GM12878 (cell line): ENCODE measurements at places on chromosomes 1 and 21.
A peak's percentile ranks its signal among the peaks of the same experiment; 100 is the strongest.

DNA sequence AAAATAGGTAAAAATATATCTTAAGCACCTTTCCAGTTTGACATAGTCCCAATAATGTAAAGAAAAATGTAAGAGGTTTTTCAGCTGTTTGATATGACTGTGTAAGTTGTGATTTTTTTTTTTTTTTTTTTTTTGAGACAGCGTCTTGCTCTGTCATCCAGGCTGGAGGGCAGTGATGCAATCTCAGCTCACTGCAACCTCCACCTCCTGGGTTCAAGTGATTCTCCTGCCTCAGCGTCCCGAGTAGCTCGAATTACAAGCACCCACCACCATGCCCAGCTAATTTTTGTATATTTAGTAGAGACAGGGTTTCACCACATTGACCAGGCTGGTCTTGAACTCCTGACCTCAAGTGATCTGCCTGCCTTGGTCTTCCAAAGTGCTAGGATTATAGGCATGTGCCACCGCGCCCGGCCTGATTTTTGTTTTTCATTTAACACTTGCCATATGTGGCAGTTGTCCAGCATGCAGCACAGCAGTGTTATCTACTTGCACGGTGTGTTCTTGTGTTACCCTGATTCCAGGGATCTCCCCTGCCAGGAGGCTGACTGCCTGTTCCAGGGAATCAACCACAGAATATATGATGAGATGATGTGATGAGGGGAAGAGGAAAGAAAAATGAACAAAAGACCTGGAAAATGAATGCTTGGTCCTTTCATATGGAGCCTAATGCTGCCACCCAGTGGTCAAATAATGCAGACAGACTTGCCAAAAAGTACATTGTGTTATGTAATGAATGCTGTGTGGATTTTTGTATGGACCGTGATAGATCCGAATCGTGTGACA, 79.0 kb downstream of the RAVER2 start:
- H3K4me3 ChIP-seq: no peak overlapping the region
- H3K4me1 ChIP-seq: peaks cover under 1% of the 10 kb centered on the region; the same call in 1 of the 2 replicates
- no peaks in the 10 kb centered on the region for H3K27me3 ChIP-seq
- no peaks in the 10 kb centered on the region for H3K36me3 ChIP-seq

- H3K36me3 ChIP-seq: no peaks in the 10 kb centered on the region
- DNase-seq: no peak
- H3K27me3 ChIP-seq: no peaks in the 10 kb centered on the region
- no peak overlapping the region for H3K27ac ChIP-seq
- no peak overlapping the region for H3K4me3 ChIP-seq
Measured at GRCh38 chr21:44987301-44987885, 47.6 kb downstream of the SLX9 start.

GRCh38 chr1:45512641-45513054, 9.0 kb downstream of the PRDX1 start:
- peaks cover 51% of the 10 kb centered on the region for H3K36me3 ChIP-seq
- no peak for DNase-seq
- H3K27ac ChIP-seq: no peak overlapping the region
- no peak overlapping the region for H3K4me3 ChIP-seq

- no peak overlapping the region for H3K27ac ChIP-seq
- H3K36me3 ChIP-seq: no peaks in the 10 kb centered on the region
- H3K4me3 ChIP-seq: no peak overlapping the region
Measured at GRCh38 chr1:15151377-15151806, 2.2 kb upstream of the TMEM51 start.

GRCh38 chr1:35539073-35539823, 18.0 kb downstream of the KIAA0319L start:
- DNase-seq: peak; percentile 75
- no peaks in the 10 kb centered on the region for H3K27me3 ChIP-seq

- H3K4me3 ChIP-seq: no peak overlapping the region
- no peak for DNase-seq
- H3K27ac ChIP-seq: no peak overlapping the region
Measured at GRCh38 chr1:98793136-98793535, 131.6 kb downstream of the SNX7 start.

- H3K27ac ChIP-seq: no peak overlapping the region
- no peaks in the 10 kb centered on the region; the same call in 1 of the 2 replicates for H3K27me3 ChIP-seq
- no peak for DNase-seq
Measured at GRCh38 chr1:214970016-214970415, 112.5 kb upstream of the KCNK2 start.

GRCh38 chr1:211752951-211753486, 77.5 kb downstream of the LPGAT1 start:
- H3K36me3 ChIP-seq: no peaks in the 10 kb centered on the region; the same call in 1 of the 2 replicates
- H3K27me3 ChIP-seq: no peaks in the 10 kb centered on the region
- no peak for DNase-seq
- no peak overlapping the region for H3K4me3 ChIP-seq
- peaks cover 3% of the 10 kb centered on the region; the same call in 1 of the 2 replicates for H3K4me1 ChIP-seq
- H3K27ac ChIP-seq: no peak overlapping the region

- no peak for DNase-seq
- H3K27me3 ChIP-seq: no peaks in the 10 kb centered on the region
- H3K36me3 ChIP-seq: no peaks in the 10 kb centered on the region
- peak overlapping the region; percentile 23; the same call in 1 of the 2 replicates for H3K4me3 ChIP-seq
- peak overlapping the region; percentile 69 for H3K27ac ChIP-seq
Measured at GRCh38 chr1:93708734-93709481, 27.3 kb upstream of the BCAR3 start.

DNA sequence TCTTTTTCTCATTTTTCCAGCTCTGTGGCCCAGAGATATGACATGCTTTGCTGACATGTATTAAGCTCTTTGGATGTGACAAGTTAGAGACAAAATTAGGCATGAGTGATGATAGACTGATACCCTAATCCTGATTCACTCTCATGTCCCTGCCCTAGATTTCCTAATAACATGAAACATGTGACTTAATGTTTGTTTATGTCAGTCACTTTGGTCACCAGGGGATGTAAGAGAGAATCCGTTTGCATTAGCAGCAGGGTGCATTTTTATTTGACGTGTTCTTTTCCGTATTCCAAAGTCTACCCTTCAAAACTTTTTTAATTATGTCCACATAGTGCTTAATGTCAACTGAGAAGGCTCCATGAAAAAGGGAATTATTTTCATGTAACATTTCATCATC, 192.4 kb downstream of the HMCN1 start:
- no peak overlapping the region for H3K4me3 ChIP-seq
- H3K4me1 ChIP-seq: no peaks in the 10 kb centered on the region
- DNase-seq: no peak
- H3K27ac ChIP-seq: no peak overlapping the region
- H3K27me3 ChIP-seq: no peaks in the 10 kb centered on the region
- H3K36me3 ChIP-seq: no peaks in the 10 kb centered on the region

DNA sequence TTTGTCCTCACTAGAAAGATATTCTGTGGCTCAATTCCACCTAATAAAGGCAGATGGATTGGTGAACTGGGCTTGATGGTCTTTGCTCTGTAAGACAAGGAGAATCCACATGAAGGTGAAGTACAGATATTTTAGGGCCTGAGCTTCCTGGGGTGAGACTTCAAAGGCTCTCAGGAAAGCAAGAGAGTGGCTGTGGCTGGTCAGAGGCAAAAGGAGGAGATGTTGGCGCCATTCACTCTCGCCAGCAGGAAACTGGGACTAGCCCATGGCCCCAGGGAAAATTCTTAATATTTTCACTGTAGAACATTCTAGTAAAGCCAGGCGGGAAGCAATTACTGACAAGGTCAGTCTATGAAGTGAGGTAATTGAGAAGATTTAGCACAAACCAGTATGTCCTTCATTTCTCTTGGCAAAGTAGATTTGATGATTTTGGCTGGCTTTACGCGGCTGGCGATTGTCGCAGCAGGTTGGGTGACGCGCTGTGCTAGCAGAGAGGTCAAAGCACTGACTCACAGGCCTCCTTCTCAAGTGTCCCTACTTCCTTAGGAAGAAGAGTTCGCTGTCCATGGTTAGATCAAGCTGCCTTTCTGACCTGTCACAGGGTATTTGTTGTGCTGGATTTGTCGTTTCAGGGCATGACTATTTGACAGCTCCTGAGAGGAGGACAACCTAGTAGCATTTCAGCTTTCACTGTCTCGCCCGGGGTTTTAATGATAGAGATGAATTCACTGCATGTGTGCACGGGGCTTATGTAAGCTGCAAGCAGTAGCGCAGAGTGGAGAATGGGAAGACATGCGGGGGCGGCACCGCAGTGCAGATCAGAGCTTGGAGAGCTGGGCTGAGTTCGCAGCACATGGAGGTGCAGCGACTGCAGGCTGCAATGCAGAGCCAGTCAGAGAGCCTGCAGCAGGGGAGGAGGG, 32.7 kb downstream of the XCL1 start:
- no peaks in the 10 kb centered on the region for H3K36me3 ChIP-seq
- no peaks in the 10 kb centered on the region for H3K27me3 ChIP-seq
- no peak for DNase-seq
- no peak overlapping the region for H3K27ac ChIP-seq
- H3K4me1 ChIP-seq: no peaks in the 10 kb centered on the region

- H3K27ac ChIP-seq: no peak overlapping the region
- no peaks in the 10 kb centered on the region for H3K4me1 ChIP-seq
- H3K27me3 ChIP-seq: no peaks in the 10 kb centered on the region
Measured at GRCh38 chr1:67609577-67610341, 75.2 kb upstream of the GADD45A start.

GRCh38 chr1:185679220-185679619, 55.0 kb upstream of the HMCN1 start:
- DNase-seq: no peak
- H3K27ac ChIP-seq: no peak overlapping the region
- no peaks in the 10 kb centered on the region for H3K27me3 ChIP-seq
- H3K4me3 ChIP-seq: no peak overlapping the region
- H3K4me1 ChIP-seq: no peaks in the 10 kb centered on the region

- DNase-seq: no peak
- H3K4me3 ChIP-seq: no peak overlapping the region
- H3K27ac ChIP-seq: no peak overlapping the region
- no peaks in the 10 kb centered on the region for H3K36me3 ChIP-seq
- no peaks in the 10 kb centered on the region for H3K4me1 ChIP-seq
Measured at GRCh38 chr1:160125746-160126145, 10.2 kb downstream of the ATP1A2 start.

DNA sequence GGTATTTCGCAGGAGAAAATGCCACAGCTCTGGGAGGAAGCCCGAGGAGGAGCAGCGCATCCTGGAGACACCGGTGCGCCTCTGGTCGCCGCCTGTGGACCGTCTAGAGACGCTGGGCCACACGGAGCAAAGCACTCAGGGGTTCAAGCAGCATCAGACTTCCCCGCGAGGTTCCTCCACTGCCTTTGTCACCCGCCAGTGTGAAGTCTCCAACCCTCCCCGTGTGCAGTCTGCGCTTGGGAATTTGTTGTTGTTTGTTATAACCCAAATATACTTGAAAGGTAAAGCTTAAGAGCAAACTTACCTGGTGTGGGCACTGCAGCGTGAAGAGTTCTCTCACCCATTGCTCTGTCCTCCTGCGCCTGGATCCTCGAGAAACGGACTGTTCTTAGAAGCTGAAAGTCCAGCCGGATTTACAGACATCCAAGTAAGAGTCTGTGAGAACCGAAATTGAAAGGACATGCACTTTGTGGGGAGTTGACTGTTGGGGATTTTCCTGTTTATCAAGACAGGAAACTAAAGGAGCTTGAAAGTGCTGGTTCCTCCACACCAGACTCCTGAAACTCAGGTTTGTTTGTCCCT, at the start of gene GBP4:
GBP4 (minus strand) TSS at position 452 of the 582 bp plus-strand sequence; CDS start at position 344, 108 bp downstream.
- H3K4me1 ChIP-seq: peaks cover 13% of the 10 kb centered on the region
- H3K27ac ChIP-seq: peak within 1 kb of the TSS; percentile 73
- peak within 1 kb of the TSS; percentile 66 for H3K4me3 ChIP-seq

DNA sequence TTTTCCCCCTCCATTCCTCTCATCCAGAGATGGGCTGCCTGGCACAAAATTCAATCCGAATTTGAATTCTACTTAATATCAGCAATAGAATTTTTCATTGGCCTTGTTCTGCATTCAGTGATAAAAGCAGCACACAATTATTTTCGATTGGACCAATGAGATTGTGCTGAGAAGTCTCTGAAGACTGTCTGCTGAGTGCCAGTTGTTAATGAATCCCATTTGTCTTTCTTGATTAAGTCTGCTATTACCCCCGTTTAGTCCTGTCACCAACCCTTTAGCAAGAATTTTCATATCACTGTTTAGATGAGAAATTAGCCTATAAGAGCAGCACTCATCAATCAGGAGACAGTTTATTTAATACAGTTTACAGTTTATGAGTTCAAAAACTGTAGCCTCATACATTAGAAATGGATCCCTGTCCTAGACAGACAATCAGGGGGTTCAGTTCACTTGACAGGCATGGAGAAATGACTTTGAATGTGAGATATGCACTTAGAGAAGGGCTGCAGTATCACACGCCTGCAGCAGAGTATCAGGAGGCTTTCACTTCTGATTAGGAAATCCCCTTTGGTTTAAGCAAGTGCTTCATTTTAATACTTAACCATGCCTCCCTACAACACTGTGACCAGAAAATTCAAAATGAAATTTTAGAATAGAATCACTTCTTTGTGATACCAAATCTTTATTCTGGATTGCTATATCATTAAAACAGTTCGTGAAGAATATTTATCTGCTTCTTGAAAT, 304.7 kb upstream of the PTBP2 start:
- H3K4me3 ChIP-seq: no peak overlapping the region
- H3K36me3 ChIP-seq: no peaks in the 10 kb centered on the region
